NCI-H2081 treated with DMSO at 0.1 percent for 48 hours (cell line): ENCODE measurements at places on chromosomes 12 and 14.

GRCh38 chr12:131860472-131861260 is 32.5 kb downstream of the MMP17 start:
- DNase-seq: no peak

DNA sequence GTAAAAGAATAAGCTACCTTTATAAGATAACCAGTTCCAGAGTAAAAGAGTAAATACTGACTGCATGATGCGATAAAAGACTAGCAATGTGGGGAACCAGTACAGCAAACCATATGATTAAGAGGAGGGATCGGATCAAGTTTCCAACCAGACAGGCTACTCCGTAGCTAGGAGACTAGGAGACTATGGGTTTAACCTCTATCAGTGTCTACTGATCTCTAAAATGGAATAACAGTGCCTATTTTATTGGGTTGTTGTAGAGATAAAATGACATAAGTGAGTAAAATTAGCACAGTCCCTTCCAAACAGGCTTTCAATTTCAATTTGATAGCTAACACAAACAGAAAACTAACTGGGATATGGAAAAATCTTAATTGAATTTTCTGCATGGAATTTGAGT is 76.0 kb downstream of the PAWR start:
- DNase-seq: no peak

- DNase-seq: no peak
Observed at GRCh38 chr12:8035440-8036010, 3.0 kb downstream of the FOXJ2 start.

DNA sequence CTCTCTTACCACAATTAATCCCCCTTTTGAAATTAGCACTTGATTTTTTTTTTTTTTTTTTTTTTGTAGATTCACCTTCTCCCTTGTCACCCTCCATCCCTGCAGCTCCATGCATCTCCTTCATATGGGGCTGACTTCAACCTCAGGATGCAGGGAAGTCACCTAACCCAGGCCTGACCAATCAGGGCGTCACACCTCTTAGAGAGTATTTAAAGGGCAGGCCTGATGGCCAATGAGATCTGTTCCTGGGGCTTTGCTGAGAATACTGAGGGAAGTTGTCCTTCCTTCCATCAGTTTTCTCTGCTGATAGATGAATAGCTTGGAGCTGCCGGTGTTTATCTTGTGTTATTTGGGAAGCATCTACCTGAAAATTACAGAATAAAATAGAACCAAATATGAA is 1104.7 kb upstream of the TMEM132C start:
- no peak for DNase-seq

GRCh38 chr14:71206766-71207371 is 299.6 kb downstream of the PCNX1 start:
- DNase-seq: no peak

DNA sequence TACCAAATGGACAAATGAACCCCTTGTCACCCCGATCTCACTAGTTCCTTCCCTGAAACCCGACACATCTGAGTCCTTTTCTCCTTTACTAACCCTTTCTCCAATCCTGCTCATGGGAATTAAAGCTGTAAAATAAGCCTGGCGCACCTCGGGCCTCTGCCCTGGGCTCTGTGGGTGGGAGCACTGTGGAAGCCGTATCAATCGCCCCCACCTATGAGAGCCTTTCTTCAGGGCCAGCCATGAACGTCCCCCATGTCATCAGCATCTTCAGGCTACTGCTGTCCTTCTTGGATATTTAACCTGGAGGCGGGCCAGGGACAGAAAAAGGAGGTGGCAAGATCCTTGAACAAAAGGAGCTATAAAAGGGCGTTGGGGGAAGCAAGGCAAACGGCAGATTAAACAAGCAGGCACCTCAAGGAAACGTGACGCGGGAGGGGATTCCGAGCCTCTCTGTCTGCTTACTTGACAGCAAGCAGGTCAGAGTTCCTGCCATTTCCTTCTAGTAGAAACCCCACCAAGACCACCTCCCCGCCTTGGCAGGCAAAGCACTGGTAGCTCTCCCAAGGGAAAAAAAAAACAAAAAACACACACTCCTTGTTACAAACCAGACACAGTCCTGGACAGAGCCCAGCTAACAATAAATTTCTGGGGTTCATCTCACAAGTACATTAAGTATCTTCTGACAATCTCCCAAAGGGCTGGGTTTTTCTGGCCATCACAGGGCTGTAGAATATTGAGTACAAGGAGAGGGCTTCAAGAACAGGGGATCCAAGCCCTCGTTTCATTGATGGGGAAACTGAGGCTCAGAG is 62.9 kb downstream of the DPF3 start:
- no peak for DNase-seq

DNA sequence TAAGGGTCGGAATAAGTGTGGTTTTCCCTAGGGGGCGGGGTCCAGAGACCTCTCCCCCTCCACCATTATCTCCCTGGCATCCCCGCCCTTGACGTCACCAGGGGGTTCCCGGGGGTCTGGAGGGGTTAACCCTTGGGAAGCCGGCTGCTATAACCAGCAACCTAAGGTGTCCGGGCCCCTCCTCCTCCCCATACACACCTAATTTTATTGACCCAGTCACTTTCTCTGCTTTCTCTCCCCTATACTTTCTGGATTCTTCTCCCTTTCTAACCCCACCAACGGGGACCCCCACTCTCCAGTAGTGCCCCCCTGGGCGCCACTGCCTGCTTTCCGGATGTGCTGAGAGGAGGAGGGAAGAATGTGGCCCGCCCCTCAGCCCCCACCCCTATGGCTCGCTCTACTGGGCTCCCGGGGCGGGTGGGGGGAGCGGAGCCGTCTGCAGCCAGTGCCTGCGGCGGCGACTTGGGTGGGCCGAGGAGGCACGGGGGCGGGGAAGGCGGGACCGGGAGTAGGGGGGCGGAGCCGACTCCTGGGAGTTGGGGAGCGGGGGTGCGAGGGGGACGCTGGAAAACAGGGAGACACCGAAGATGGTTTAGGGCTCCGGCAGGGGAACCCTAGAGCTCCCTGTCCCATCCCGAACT is 1.8 kb downstream of the GLI1 start:
- DNase-seq: no peak

GRCh38 chr14:67586369-67586768 is 13.7 kb downstream of the PIGH start:
- no peak for DNase-seq

GRCh38 chr12:10725003-10725402 is 1.9 kb upstream of the YBX3 start:
- DNase-seq: no peak

DNA sequence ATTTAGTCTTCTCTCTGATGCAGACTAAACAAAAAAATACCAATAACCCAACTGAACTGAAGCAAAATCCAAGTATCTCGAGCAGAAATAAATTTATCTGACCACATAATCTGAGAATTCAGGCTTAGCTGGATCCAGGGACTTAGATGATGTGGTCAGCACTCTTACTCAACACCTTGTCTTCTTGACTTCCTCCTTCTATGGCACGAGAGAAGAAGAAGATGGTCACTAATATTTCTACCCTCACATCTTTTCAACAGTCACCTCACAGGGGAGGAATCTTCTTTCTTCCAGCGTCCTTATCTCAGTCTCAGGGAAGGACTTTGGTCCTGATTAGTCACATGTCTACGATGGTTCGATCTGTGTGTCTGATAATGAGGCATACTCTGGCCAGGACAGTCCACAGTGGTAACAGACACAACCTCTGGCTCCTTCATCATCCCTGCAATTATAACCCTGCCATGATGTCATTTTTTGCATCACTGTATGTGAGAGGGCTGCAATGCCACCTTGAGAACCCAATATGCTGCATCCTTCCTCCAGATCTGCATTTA is 15.8 kb downstream of the RGS6 start:
- no peak for DNase-seq

DNA sequence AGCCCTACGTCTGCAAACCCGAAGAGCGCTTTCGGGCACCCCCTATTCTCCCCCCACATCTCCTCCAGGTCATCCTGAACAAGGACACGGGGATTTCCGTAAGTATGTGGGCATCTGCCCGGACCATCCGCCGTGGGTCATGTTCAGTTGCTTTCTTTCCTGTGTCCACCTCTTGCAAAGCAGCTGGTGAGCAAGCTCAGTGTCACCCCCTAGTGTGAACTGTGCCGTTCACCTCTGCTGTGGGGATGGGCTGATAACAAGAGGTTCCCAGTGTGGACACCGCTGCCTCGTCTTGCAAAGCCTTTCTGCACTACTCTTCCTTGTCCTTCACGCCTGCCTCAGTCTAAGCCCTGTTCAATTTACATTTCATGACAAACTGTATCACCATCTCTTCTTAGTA is 8.6 kb downstream of the PRKAB1 start:
- no peak for DNase-seq

DNA sequence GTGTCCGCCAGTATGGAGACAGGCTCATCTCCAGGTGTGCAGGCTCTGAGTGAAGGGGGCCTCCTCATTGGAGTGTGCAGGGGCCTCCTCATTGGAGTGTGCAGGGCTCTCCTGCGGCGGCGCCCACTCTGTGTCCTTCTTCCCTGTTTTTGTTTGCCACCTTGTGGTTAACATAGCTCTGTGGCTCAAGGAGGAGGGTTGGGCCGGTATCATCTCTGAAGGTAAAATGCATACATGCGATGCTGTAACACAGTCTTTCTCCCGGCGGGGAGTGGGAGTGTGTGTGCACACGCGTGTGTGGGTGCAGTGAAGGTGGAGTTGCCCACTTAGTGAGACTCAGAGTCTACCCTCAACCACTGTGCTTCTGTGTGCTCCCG is 429.4 kb downstream of the ZFP36L1 start:
- DNase-seq: no peak

- peak; percentile 47 for DNase-seq
Observed at GRCh38 chr14:90514015-90514398, 117.2 kb downstream of the CALM1 start.

- DNase-seq: no peak
Observed at GRCh38 chr12:47408171-47408871, 297.5 kb downstream of the RPAP3 start.

DNA sequence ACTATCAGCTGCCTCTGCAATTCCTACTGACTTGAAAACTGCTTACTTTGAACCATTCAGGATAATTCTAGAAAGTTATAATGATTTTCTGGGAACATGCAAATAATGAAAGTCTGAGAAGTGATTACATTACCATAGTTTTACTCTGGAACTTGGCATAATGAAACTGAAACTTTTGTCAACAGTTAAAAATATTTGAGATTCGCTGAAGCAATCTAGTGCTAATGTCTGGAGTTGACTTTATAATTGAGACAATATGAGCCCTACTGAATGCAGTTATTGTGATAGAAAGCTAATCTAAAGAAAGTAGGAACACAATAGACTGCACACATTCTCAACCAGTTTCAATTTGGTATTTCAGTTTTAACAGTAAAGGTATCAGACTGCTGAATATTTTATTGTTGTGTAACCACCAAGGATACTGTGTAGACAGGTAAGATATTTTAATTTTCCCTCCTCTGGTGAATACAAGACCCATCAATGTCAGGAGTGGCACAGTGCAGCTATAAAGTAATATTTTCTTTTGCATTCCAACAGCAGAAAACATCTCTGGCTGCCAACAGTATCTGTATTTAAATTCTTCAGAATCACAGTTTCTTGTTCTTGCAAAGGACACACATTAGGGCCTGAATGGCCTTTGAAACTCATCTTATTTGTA is 483.5 kb downstream of the ATP23 start:
- no peak for DNase-seq

- DNase-seq: no peak
Observed at GRCh38 chr14:105745433-105746123, 219.2 kb downstream of the TMEM121 start.

GRCh38 chr12:32437095-32437515 is 37.7 kb downstream of the FGD4 start:
- DNase-seq: no peak

- DNase-seq: no peak
Observed at GRCh38 chr12:56104815-56105608, 653 bp downstream of the PA2G4 start.

DNA sequence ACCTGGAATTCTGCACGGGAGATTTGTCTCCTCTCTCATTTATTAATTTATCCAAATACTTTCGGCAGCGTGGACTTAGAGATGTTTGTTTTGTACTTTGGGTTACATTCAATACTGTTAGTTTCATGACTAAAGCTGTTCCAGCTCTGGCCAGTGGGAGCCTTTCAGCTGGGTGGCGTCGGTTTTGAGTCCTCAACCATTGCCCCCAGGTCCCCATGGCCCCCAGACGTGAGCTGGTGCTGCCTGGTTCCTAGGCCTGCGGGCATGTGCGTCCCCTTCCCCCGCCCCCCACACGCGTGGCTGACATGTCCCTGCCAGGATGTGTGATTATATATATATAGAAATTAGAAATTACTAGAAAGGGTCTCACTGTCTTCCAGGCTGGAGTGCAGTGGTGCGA is 48.2 kb downstream of the KIF26A start:
- DNase-seq: no peak

GRCh38 chr12:41634091-41634490 is 446.0 kb downstream of the PDZRN4 start:
- no peak for DNase-seq

DNA sequence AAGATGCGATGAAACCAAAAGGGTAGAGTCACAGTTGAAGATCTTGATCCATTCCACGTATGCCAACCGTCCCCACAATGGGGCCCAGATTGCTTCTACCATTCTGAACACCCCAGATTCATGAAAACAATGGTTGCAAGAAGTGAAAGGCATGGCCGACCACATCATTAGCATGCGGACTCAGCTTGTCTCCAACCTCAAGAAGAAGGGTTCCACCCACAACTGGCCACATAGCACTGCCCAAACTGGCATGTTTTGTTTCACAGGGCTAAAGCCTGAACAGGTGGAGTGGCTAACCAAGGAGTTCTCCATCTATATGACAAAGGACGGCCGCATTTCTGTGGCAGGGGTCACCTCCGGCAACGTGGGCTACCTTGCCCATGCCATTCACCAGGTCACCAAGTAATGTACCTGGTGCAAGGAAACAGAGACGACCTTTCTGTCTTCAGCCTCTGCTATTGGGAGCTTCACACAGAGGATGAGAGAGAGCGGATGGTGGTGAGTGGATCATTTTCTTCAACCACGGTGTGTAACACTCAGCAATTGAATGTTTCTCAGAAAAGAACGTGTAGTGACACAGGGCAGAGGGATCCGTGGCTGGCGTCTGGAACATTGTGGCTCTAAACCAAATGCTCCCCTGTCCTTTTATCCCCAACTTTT is 26.8 kb upstream of the CLEC2D start:
- no peak for DNase-seq

DNA sequence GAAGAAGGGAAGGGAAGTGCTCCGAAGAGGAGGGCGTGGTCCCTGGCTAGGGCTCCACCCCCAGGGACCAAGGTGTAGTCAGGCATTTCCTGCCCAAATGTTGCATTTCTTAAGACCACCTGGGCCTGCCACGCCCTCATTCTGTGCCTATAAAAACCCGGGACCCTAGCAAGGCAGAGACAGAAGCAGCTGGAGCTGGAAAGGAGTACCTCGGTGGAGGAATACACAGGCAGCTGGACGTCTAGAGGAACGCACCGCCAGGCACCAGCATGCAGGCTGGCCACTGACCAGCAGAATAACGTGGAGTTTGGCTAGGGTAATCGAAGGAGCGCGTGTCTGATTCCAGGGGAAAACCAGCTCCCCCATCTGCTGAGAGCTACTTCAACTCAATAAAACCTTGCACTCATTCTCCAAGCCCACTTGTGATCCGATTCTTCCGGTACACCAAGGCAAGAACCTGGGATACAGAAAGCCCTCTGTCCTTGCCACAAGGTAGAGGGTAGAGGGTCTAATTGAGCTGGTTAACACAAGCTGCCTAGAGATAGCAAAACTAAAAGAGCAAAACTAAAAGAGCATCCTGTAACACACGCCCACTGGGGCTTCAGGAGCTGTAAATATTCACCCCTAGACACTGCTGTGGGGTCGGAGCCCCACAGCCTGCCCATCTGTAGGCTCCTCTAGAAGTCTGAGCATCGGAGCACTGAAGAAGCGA is 21.0 kb downstream of the CFL2 start:
- no peak for DNase-seq
